ENCODE measurements at places on chromosomes 7 and 10. TPM values are rescaled to one million over a fixed set of nuclear protein-coding genes. Genes with fewer than 3 reads are reported as not detected.

ARF5 gene
- total RNA-seq: 296 TPM

GPER1 gene
- 0.49 TPM for total RNA-seq

MGAM2 gene
- not detected for total RNA-seq

ZDHHC16 gene
- 52.8 TPM for total RNA-seq

NUTM2B gene
- total RNA-seq: 0.78 TPM

PLAC9 gene
- not detected for total RNA-seq

ERVW-1 gene
- total RNA-seq: not detected

DHX32 gene
- 41.3 TPM for total RNA-seq

MINDY4 gene
- 0.56 TPM for total RNA-seq

WEE2 gene
- total RNA-seq: not detected

FAM3C gene
- total RNA-seq: 61.4 TPM

OR6B1 gene
- not detected for total RNA-seq

ATG9B gene
- total RNA-seq: not detected

MYO1G gene
- total RNA-seq: not detected

DNAH11 gene
- 0.23 TPM for total RNA-seq

PDCD11 gene
- total RNA-seq: 39.4 TPM

SPDYE8 gene
- not detected for total RNA-seq

SYT15B gene
- under 0.01 TPM for total RNA-seq

PRXL2A gene
- 54.7 TPM for total RNA-seq

TAS2R16 gene
- not detected for total RNA-seq

TFEC gene
- not detected for total RNA-seq

FAM25G gene
- total RNA-seq: 5.3 TPM

H2BK1 gene
- not detected for total RNA-seq

RARRES2 gene
- total RNA-seq: not detected

PBLD gene
- total RNA-seq: 1.5 TPM

BMPER gene
- 2.0 TPM for total RNA-seq

CCDC71L gene
- total RNA-seq: 24.9 TPM

All from airway epithelial cell (primary cell).